Stimulated activated CD4-positive, alpha-beta T cell treated with anti-CD3 and anti-CD28 coated beads, Interleukin-2, amount 100 ng/mL, for 4 hours (primary cell): ENCODE measurements at places on chromosomes 3 and 15.

DNA sequence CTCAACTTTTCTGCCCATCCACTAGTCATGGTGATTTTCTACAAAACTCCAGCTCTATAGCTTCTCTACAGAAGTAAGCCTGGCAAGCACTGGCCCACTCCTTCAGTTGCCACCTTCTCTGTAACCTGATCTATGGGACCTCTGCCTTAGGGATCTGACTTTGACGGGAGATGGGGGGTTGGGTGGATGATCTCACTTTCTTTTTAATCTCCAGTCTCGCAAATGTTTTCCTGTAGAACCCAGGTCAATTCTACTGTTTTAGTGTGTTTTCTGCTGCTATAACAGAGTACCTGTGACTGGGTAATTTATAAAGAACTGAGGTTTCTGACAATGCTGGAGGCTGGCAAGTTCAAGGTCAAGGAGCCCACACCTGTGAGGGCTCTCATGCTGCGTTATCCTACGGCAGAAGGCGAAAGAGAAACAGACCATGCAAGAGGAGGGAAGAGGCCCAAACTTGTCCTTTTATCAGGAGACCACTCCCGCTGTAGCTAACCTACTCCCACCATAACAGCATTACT lies 189.9 kb upstream of the THRB start:
- no peak for DNase-seq

- DNase-seq = no peak
Measured at GRCh38 chr15:49410641-49411040, 12.4 kb upstream of the FGF7 start.

DNA sequence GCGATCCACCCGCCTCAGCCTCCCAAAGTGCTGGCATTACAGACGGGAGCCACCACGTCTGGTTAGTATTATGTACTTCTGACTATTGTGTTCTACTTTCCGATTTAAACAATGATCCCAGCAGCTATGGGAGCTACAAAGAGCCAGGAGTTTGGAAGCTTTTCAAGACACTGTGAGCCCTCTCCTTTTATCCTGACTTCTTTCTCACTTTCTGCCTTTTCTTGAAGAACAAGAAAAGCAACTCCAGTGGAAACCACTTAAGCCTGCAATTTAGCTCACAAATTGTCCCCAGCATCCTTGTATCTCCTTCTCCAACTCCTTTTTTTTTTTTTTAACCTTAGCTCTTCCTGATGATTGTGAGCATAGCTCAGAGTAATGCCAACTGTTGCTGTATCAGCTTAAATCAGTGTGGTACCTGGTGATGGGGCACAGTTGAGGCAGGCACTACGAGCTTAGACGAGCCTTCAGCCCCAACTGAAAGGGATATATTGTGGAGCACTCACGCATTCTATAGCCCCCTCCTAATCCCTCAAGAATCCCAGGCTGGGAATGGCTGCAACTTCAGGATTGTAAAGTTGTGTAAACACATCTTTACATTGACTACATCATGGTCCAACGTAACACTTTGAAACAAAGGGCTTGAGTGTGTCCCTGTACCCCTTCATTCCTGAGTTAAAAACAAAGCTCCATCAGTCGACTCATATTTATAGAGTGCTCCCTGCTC lies 677.0 kb downstream of the FHIT start:
- no peak for DNase-seq

- no peak for DNase-seq
Measured at GRCh38 chr3:123353227-123353849, 95.6 kb downstream of the ADCY5 start.

GRCh38 chr3:158748237-158748828 lies 16.1 kb upstream of the RARRES1 start:
- DNase-seq = no peak

DNA sequence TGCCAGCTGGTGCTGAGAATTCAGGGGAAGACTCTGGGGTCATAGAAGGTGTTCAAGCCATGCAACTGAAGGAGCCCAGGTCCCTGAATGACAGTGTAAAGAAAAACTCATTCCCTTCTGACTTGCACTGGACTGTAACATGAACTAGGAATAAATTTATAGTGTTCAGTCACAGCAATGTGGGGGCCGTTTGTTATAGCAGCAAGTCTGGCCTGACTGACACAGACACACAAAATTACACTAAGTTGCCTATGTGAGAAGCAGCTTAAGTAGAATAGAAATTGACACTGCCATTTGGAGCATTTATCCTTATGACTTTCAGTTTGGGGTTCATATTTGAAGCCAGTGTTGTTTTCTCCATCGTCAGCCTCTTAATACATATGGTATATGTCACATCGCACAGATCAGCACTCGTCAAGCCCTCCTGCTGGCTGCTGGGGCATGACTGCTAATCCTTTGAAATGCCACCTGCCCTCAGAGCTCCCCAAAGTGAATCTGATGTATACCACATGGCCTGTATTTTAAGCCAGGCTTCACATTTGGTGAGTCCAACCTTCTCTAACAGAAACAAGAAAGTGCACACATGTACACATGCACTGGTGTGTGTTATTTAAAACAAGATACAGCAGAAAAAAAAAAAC lies 17.1 kb upstream of the HEG1 start:
- DNase-seq = no peak

- DNase-seq = no peak
Measured at GRCh38 chr3:77025471-77025870, 14.4 kb upstream of the ROBO2 start.

GRCh38 chr15:78322243-78322642 lies 17.9 kb upstream of the CRABP1 start:
- no peak for DNase-seq

GRCh38 chr15:63669074-63669473 lies 71.9 kb downstream of the FBXL22 start:
- DNase-seq = no peak

DNA sequence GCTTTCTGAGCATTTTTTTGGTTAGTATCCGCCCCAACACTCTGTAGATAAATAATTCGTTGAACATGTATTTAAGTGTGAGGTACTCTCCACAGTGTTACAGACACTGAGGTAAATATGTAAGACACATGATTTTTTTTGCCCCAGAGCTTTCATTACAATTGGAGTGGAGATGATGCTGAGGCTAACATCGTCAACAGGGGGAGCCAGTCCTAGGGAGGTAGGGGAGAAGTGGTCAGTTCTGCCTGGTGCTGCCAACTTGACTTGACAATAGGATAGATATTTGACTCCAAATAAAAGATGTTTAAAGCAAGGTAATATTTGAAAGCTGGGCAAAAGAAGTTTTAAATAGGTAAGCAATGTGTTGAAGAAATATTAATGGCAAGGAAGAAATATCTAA lies 295.7 kb downstream of the UNC13C start:
- DNase-seq = no peak

GRCh38 chr15:70820214-70820613 lies 33.7 kb downstream of the LARP6 start:
- DNase-seq = no peak

DNA sequence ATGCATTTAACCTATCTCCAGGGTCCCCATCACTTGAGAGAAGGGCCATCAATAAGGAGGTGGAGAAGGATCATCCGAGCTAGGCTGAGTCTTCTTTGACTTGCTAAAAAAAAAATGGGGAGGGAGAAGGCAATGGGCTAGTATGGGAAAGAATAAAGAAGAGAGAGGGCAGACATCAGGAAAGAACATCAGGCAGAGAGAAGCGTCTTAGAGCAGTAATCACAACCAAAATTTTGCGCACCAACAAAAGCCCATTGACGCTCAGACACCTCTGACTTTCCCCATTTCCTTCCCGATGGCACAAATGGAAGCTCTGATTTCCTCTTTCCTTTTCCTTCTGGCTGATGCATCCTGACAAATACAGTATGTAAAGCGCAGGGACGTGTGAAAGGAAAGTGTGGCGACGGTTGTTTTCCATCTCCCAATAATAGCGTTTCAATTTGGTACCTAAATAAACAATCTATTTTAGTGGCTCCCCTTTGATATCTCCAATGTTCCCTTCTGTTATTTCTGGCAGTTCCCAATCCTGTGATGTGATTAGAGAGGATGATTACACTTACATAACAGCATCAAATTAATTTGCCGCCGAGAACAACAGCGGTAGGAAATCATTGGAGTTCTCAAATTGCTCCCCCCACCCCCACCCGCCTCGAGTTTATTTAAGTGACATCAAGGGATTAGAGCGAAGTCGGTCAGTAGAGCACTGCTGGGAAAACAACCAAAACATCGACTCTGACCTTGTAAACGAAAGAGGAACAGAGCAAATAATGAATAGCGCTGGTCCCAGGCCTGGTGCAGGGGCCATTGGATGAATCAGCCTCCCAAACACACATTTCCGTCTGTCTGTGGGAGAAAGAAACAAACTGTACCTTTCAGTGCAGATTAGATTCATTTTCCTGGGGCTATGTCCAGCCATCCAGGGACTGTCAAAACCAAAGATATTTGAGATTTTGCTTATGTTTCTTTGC lies 273.3 kb upstream of the ICE2 start:
- DNase-seq = no peak

GRCh38 chr3:42714171-42714852 lies 11.7 kb upstream of the HHATL start:
- DNase-seq = no peak

- DNase-seq = no peak
Measured at GRCh38 chr3:128423525-128424147, 43.1 kb downstream of the DNAJB8 start.

DNA sequence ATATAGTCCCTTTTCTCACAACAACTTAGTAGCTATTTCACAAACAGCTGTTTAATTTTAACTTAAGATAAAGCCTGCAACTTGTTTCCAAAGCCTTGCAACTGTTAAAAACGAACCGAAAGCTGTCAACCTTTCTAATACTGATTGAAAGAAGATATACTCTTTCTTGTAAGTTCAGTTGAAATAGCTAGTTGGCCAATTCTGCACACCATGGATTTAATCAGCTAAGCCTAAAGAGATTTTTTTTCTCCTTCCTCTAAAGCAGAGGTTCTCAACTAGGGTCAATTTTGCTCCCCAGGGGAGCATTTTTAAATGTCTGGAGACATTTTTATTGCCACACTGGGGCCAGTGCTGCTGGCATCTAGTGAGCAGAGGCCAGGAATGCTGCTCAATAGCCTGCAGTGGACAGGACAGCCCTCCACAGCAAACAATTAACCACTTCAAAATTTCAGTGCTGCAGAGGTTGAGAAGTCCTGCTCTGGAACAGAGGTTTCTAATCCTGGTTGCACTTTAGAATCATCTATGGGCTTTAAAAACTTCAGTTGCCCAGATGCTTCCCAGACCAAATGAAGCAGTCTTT lies 26.2 kb downstream of the MINDY4B start:
- DNase-seq = no peak

- DNase-seq = no peak
Measured at GRCh38 chr3:191321019-191321767, 8.0 kb upstream of the CCDC50 start.

DNA sequence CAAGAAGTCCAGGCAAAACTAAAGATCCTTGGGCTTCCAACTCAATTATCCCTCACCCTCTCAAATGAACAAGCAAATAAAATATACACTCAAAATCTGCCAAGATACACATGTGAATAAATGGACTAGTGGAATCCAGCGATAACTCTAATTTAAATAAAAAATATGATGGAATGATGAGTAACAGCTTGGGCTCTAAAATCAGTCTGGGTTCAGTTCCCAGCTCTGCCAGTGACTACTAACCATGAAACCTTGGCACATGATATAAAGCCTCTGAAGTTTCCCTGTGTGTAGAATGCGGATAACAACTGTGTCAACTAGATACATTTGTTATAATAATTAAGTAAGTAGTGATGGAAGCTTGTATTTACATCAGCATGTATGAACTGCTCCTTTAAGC lies 81.3 kb downstream of the CADPS start:
- DNase-seq = no peak

DNA sequence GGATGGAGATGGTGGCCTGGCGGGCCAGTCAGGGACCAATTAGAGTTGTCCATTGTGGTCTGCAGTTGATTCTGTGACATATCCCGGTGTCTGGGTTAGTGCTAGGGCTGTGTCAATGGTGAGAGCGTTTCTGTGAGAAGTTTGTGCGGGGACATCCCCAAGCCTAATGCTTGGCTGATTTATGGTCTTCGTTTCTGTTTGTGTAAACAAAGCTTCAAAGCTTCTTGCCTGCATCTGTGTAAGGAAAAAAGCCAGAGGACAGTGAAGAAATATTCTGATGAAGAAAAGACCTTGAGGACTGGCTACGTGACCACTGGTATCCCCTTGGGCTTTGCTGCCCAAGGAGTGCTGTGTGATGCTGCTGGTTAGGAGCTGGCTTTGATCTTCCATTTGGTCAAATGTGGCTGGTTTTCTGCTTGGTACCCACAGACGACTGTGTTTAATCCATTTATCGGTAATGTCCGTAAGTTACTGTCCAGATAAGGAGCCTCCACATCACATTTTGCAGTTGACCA lies 74.6 kb upstream of the LRTM1 start:
- DNase-seq = no peak

DNA sequence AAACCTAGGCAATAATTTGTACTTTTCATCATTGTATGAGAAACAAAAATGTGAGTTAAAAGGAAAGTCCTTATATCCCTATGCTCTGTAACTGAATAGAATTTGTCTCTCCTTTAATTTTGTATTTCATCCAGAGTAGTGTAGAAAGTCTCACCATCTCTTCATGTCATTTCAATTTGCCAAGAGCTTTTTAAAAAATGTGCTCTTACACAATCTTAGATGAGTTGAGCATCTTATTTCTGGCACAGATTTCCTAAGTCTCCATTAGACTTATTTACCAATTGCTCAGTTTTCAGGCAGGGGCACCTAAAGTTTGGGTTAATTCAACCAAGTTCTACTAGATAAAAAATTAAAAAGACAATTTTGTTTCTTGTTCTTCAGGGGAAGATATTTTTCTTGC lies 201.5 kb upstream of the RBMS3 start:
- DNase-seq = no peak

- DNase-seq = no peak
Measured at GRCh38 chr3:139136469-139137202, 91.9 kb upstream of the PRR23C start.

GRCh38 chr15:41648770-41649169 lies 11.4 kb upstream of the MGA start:
- no peak for DNase-seq

GRCh38 chr3:98806521-98806920 lies 43.4 kb downstream of the ST3GAL6 start:
- no peak for DNase-seq

DNA sequence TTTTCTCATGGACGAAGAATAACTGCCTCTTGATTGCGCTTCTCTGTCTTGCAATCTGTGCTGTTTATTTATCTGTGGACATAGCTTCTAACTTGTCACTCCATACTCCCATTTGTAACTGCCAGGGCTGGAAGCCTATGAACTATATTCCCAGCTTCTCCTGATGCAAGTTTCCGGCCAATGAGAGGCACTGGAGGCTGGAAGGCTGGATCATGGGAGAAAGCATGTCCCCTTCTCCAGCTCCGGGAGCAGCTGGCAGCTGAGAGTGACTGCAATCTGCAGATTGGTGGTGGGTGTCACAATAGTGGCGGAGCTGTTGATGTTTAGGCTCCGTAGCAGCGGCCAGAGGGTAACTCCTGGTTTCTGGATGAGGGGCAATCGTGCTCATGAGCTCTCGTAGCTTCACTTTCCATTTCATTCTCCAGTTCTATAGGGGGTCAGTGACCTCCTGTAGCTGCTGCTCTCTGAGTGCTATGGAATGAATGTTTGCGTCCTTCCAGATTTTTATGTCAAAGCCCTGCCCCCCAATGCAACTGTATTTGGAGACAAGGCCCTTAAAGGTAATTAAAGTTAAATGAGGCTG lies 35.7 kb upstream of the PCSK6 start:
- DNase-seq = no peak

- no peak for DNase-seq
Measured at GRCh38 chr15:48643776-48644466, 1.6 kb downstream of the FBN1 start.

- no peak for DNase-seq
Measured at GRCh38 chr3:69997631-69998307, 1.8 kb upstream of the SAMMSON start.
